Right lung (tissue), 10 donors: ENCODE measurements at places on chromosomes 1 and 21.

DNA sequence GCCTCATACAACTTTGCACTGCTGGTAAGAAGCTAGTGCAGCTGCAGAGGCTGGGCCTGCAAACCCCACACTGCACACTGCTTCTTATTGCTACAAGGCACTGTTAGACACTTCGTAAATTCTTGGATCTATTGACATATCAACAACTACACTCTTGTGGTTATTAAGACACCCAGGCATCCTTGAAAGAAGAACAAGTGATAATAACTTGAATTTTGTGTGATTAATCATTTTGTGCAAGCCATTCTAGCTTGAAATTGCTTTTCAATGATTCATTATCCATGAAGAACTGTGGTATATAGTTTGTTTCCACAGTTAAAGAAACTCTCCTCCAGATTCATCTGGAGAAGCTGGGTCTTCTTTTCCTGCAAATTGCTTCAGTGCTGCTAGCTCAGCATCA is 33.7 kb upstream of the IFI44L start:
- DNase-seq: no peak

GRCh38 chr1:101022294-101022693 is 3.3 kb downstream of the DPH5 start:
- no peak for DNase-seq

GRCh38 chr1:98480271-98480670 is 181.2 kb upstream of the SNX7 start:
- DNase-seq: no peak

DNA sequence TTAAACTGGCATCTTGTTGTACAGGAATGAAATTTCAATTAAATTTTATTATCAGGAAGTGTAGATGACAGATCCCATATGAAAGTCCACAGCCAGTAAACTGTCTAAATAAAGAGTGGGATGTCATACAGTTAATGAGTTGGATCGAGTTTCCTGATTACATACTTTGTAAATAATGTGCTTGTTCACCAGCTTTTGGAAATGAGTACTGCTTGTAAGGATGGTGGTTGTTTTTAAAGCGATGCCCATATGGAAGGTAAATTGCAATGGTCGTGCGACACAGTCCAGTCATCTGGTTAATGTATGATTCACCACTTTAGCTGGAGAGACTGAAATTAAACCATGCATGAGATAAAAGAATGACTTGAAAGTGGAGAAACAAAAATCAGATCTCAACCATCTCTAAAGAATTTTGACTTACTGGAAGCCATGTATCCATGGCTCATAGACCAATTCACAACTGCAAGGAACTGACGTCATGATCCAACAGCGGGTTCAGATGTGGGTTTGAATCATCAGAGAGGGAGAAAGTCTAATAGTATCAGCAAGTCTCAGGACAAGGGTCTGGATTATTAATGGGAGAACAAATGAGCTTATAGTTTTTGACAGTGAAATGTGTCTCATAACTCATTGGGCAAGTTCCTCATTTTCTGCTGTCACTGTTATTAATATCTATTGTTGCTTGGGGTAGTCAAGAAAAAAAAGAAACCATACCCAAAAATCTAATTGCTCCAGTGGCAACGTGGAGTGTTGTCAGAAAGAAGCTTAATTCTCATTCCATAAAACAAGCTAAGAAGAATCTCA is 49.0 kb downstream of the MAP10 start:
- no peak for DNase-seq

DNA sequence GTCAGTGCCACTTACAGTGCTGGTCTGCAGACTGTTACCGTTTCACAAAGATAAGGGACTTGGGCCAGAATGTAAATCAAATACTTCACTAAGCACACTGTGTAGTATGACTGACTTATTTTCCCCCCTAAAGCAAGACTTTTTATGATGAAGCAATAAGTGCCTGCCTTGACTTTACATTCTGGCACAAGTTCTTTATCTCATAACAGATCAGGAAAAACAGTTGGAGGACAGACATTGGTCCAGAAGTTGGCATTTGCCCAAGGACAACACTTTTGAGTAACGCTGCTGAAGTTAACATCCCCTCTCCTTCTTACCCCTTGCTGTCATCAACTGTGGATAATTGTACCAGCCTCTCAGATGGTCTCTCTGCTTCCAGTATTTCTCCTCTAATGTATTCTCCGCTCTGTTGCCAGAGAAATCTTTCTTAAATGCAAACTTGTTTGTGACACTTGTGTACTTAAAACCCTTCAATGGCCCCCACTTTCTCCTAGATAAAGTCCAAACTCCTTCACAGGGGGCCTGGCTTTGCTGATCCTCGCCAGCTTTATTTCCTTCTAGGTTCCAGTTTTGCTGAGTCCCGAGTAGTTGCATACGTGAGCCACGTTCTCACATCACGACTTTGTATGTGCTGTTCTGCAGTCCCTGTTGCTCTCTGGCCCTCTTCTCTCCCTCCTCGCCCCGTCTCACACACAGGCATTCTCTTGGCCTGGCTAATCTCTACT is 45.7 kb downstream of the S1PR1 start:
- DNase-seq: peak; percentile 47
